Progenitor cell of endocrine pancreas (in vitro differentiated cells): ENCODE measurements at places on chromosomes 2 and 18. TPM values are rescaled to one million over a fixed set of nuclear protein-coding genes. Genes with fewer than 3 reads are reported as not detected.

The FANCL gene
- 38.1 and 40.0 TPM in 2 replicates for total RNA-seq

The MPHOSPH10 gene
- 55.4 and 69.2 TPM in 2 replicates for total RNA-seq

The GALNT14 gene
- 0.91 and 1.2 TPM in 2 replicates for total RNA-seq

DNA sequence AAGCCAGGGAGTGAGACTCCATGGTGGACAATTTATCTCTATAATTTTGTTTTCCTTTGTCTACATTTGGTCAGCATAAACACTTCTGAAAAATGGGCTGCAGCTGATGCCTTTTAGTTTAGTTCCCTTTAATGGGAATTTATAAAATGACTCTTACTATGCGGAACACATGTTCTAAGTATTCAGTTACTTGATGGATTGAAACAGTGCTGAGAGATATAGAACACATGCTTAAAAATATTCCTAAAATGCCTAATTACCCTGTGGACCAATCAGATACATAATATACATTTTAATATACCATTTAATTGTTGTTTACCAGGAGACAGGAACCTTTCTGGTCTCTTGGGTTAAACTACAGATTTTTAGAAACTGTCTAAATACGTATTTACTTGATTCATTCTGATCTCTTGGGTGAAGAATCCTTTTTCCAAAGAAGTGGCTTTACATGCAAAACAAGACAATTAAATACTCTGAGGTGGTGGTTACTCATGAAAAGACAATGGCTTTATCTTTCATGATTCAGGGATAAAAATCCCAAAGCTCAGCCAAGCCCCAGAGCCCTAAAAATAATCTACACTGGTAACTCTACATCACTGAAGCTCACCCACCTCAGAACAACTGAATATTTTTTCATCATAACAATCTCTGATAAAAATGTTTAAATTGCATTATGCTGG, 128.1 kb upstream of the SERTAD2 start:
- H3K27me3 ChIP-seq: peaks cover 4% of the 10 kb centered on the region
- H3K4me1 ChIP-seq: peaks cover 1% of the 10 kb centered on the region
- DNase-seq: no peak
- H3K4me3 ChIP-seq: no peak overlapping the region
- H3K27ac ChIP-seq: no peak overlapping the region

DNA sequence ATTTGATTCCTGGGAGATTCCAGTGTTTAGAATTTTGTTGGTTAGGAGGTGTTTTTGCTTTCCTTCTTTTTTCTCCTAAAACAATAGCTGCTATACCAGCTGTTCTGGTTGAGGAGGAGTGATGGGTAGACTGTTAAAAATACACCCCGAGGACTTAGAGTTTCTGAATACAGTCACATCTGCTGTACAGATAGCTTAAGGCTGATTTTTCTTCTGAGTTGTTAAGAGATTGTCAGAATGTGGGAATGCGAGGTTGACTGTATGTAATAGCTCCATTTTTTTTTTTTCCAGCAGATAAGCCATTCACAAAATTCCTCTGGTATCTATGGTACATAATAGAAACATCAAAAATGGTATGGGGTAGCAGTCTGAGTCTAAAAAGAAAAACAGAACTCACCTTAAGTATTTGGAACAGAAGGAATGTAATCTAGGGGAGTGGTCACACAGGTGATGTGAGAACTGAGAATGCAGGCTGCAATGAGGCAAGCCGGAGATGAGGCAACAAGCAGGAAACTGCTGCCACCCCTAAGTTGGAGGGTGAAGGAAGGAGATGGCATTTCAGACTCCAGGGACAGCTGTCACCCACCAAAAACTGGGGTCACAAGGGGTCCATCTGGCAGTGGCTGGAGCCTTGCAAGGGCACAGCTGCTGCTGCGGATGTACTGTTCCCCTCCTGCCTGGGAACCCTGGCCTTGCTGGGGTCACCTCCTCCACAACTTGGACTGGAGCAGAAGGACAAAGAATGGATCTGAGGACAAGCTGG, 2.4 kb downstream of the DGKD start:
- peaks cover 28% of the 10 kb centered on the region for H3K4me1 ChIP-seq
- H3K27me3 ChIP-seq: peaks cover 12% of the 10 kb centered on the region
- DNase-seq: no peak
- H3K4me3 ChIP-seq: peak overlapping the region; percentile 85
- H3K36me3 ChIP-seq: peaks cover 2% of the 10 kb centered on the region
- H3K27ac ChIP-seq: peak overlapping the region; percentile 17

DNA sequence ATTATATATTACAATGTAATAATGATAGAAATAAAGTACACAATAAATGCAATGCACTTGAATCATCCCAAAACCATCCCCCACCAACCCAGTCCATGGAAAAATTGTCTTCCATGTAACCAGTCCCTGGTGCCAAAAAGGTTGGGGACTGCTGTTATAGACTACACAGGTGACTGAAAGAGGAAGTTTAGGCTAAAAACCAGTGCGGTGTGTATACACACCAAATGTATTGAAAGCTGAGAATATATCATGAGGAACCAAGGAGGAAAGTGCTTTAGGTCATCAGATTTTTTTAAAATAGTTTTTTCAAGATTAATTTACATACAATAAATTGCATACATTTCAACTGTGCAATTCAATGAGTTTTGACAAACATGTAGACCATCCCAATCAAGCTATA, 20.5 kb upstream of the C1D start:
- no peak for DNase-seq
- no peak overlapping the region for H3K27ac ChIP-seq
- H3K4me1 ChIP-seq: no peaks in the 10 kb centered on the region
- H3K36me3 ChIP-seq: no peaks in the 10 kb centered on the region
- peaks cover 18% of the 10 kb centered on the region for H3K27me3 ChIP-seq

GRCh38 chr2:124662946-124663644, 638.0 kb downstream of the CNTNAP5 start:
- no peak overlapping the region for H3K27ac ChIP-seq
- DNase-seq: no peak
- no peaks in the 10 kb centered on the region for H3K27me3 ChIP-seq
- H3K4me1 ChIP-seq: no peaks in the 10 kb centered on the region
- no peaks in the 10 kb centered on the region for H3K36me3 ChIP-seq

- H3K27ac ChIP-seq: no peak overlapping the region
- H3K4me1 ChIP-seq: peaks cover 6% of the 10 kb centered on the region
- H3K36me3 ChIP-seq: no peaks in the 10 kb centered on the region
- no peak overlapping the region for H3K4me3 ChIP-seq
These were observed 85.3 kb upstream of the RAB27B start for GRCh38 chr18:54742659-54743604.

- H3K4me1 ChIP-seq: peaks cover 15% of the 10 kb centered on the region
- H3K27ac ChIP-seq: no peak overlapping the region
- H3K27me3 ChIP-seq: no peaks in the 10 kb centered on the region
- H3K36me3 ChIP-seq: no peaks in the 10 kb centered on the region
- H3K4me3 ChIP-seq: no peak overlapping the region
- DNase-seq: no peak
These were observed 321.6 kb upstream of the RND3 start for GRCh38 chr2:150809103-150809502.

DNA sequence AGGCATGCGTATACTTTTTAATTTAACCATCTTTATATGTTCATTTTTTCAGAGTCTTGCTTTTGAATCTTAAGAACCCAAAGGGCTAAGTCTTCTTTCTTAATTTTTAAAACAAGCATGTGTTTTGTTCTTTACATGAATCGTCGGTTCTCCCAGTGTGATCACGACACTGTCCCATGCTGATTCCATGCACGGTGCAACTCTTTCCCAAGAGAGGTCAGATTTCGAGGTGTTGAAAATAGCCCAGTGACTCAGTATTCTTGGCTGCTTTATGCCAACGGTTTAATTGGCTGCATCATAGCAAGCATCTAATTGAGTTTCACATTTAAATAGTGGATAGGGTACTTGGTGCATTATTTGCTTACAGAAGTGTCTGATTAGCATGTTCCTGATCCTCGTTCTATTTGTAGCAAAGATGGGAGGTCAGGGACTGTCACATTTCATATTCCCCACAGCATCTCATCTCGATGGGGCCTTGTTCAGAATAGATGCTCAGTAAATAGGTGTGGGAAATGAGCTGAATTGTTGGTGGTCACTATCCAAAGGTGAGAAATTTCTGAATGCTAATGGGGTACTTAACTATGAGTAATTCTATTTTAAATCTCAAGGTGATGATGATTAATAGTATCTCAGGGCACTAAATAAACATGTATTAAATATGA, 2.8 kb downstream of the NPAS2 start:
- H3K36me3 ChIP-seq: no peaks in the 10 kb centered on the region
- H3K27me3 ChIP-seq: peaks cover 59% of the 10 kb centered on the region

GRCh38 chr2:108316033-108316432, 27.3 kb downstream of the SULT1C2 start:
- peaks cover 19% of the 10 kb centered on the region for H3K36me3 ChIP-seq
- peak overlapping the region; percentile 99 for H3K27ac ChIP-seq
- no peak for DNase-seq
- H3K4me1 ChIP-seq: peaks cover 52% of the 10 kb centered on the region
- H3K4me3 ChIP-seq: no peak overlapping the region

- no peaks in the 10 kb centered on the region for H3K36me3 ChIP-seq
- DNase-seq: no peak
- H3K27me3 ChIP-seq: peaks cover 6% of the 10 kb centered on the region
- no peak overlapping the region for H3K27ac ChIP-seq
- no peak overlapping the region for H3K4me3 ChIP-seq
- no peaks in the 10 kb centered on the region for H3K4me1 ChIP-seq
These were observed 18.9 kb upstream of the ITGA4 start for GRCh38 chr2:181438261-181438660.

DNA sequence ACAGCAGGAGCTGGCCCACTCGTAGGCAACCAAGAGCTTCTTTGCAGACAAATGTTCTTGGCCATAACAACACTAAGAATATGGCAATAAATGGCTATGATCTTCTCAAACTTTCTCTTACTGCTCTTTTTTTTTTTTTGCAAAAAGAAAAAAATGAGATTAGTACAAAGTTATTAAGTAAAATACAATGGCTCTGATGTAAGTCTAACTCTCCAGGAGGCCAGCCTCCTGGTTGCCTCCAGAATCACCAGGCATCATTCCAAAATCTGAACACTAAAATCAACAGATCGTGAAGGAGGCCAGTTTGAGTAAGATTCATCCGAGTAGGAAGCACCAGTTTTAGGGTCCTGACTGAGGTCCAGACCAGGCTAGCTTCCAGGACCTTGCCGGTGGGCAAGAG, 20.8 kb upstream of the FIGN start:
- DNase-seq: no peak
- no peak overlapping the region for H3K27ac ChIP-seq
- H3K27me3 ChIP-seq: peaks cover 3% of the 10 kb centered on the region
- no peaks in the 10 kb centered on the region for H3K4me1 ChIP-seq
- no peaks in the 10 kb centered on the region for H3K36me3 ChIP-seq
- no peak overlapping the region for H3K4me3 ChIP-seq

DNA sequence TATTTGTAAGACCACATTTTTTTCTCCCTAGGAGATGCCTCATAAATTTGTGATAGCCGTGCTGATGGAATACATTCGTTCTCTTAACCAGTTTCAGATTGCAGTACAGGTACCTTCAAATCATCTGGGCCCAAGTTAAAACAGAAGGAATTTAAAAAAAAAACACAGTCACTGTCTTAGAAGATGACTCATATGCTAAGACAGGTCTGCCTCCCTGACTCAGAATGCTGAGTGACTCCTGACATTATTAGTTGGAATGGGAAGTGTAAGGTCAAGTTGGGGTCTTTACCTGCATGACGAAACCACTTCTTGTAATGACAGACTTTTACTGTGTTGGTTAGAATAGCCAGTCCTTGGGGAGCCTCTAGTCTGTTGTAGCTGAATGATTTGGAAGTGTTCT, 26.3 kb downstream of the RMC1 start:
- no peak overlapping the region for H3K4me3 ChIP-seq
- no peaks in the 10 kb centered on the region for H3K4me1 ChIP-seq
- DNase-seq: no peak
- peaks cover 24% of the 10 kb centered on the region for H3K36me3 ChIP-seq

- peaks cover 15% of the 10 kb centered on the region for H3K4me1 ChIP-seq
- H3K4me3 ChIP-seq: no peak overlapping the region
- H3K27ac ChIP-seq: peak overlapping the region; percentile 64
- H3K27me3 ChIP-seq: peaks cover 3% of the 10 kb centered on the region
- no peaks in the 10 kb centered on the region for H3K36me3 ChIP-seq
- DNase-seq: no peak
These were observed 99.0 kb upstream of the ID2 start for GRCh38 chr2:8582651-8583399.

DNA sequence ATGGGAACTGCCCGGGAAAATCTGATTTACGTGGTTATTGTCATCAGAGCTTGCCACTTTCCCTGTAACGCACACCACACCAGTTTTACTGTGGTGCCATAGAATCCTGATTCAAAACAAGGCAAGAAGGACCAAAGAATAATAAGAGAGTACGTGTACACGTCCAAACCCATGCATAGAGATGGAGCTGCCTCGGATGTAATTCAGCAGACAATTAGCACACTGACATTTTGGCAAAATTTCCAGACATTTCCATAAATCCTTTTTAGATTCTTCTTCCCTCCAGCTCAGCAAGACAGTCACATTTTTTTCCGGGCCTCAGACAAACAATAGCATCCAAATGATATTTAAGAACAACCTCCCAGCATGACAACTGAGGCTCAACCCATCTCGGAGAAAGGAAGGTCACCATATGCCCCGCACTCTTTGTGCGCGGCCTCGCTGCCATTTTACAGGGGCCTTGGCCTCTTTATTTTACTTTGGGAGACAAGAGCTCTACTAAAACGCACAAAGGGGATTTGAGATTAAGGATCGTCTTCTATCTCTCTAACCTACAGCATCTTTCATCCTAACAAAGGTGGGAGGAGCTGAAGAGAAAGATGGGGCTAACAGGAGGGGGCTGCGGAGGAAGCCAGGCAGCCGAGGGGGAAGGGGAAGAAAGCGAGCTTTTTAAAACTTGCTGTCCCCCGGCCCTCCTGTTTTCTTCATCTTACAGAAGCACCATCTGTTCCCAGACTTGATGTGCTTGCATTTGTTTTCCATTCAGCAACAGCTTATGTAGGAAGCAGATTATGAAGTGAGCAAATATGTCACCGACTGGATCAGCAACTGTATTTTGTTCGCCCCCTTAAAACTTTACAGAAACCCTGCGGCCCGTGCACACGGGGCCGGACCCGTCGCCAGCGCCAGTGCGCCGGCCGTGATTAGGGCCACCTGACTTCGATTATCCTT, 61.0 kb downstream of the CDCA7 start:
- no peaks in the 10 kb centered on the region for H3K4me1 ChIP-seq
- no peak overlapping the region for H3K4me3 ChIP-seq
- DNase-seq: no peak
- no peaks in the 10 kb centered on the region for H3K36me3 ChIP-seq
- H3K27ac ChIP-seq: no peak overlapping the region

GRCh38 chr2:50535971-50536759, 495.8 kb downstream of the NRXN1 start:
- DNase-seq: no peak
- no peaks in the 10 kb centered on the region for H3K27me3 ChIP-seq
